ENCODE measurements at places on chromosomes 2 and 18.

- no peak for DNase-seq
Measured at GRCh38 chr2:23627236-23628009, 242.4 kb downstream of the KLHL29 start.

GRCh38 chr2:45984896-45985473, 312.2 kb upstream of the EPAS1 start:
- no peak for DNase-seq

- no peak for DNase-seq
Measured at GRCh38 chr18:79530821-79531220, 135.1 kb downstream of the NFATC1 start.

DNA sequence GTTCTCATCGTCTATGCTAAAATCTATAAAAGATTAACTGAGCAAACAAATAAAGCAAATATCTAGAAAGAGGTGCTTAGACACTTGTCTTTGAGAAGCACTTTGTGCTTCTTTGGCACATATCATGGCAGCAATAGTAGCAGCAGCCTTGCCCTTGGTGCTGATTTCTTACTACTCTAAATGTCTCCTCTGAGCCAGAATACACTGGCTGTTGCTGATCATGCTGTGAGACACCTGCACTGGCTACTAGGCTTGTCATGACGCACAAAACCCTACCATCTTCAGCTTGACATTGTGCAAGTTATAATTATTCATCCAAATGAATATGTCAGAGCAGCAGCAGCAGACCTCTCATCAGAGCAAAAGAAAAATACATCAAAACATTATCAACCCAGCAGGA, 46.7 kb downstream of the FANCL start:
- no peak for DNase-seq

- peak; percentile 88 for DNase-seq
Measured at GRCh38 chr2:127149384-127149783, 42.4 kb upstream of the BIN1 start.

DNA sequence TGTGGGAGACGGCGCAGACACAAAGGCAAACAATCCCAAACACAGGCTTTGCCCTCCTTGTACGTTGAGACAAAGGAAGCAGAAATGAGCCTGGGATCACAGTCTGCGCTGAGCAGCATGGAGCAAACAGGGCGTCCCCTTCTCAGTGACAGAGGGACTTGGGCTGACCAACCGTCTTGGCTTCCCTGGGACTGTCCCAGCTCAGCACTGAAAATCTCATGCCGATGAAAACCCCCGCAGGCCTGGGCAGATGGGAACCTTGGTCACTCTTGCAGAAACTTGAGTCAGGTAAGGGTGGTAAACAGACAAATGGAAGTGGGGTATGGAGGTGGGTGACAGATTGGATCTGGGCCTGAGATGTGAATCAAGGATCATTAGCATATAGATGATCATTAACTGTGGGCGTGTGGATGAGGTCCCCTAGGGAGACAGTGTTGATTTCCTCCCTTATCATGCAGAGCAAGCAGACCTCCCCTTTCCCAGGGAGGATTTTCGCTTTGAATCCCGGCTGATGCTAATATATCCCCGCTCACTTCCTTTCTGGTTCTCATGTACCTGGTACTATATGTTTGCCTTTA, 19.1 kb upstream of the SH3BP4 start:
- no peak for DNase-seq

- no peak for DNase-seq
Measured at GRCh38 chr2:55268288-55268906, 634 bp downstream of the MTIF2 start.

GRCh38 chr2:150742094-150742493, 254.6 kb upstream of the RND3 start:
- DNase-seq, result no peak

- DNase-seq, result no peak
Measured at GRCh38 chr18:54240629-54241107, 16.2 kb upstream of the MBD2 start.

DNA sequence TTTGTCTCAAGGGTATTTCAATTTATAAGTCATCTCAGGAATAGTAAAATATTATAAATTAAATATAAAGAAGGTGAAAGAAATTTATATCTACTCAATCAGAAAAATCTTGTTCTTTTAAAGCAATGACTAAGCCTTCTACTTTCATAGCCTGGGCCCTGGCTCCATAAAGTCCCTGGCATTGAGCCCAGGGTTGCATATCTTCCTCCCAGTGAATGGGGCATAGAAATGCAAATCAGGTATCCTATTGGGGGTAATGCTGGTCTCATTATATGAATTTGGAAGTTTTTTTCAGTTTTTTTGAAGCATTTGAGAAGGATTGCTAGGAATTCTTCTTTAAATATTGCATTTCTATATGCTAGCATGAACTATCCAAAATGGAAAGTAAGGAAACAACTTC, 73.9 kb upstream of the MC2R start:
- no peak for DNase-seq

GRCh38 chr18:24782566-24782965, 322.1 kb downstream of the HRH4 start:
- no peak for DNase-seq

DNA sequence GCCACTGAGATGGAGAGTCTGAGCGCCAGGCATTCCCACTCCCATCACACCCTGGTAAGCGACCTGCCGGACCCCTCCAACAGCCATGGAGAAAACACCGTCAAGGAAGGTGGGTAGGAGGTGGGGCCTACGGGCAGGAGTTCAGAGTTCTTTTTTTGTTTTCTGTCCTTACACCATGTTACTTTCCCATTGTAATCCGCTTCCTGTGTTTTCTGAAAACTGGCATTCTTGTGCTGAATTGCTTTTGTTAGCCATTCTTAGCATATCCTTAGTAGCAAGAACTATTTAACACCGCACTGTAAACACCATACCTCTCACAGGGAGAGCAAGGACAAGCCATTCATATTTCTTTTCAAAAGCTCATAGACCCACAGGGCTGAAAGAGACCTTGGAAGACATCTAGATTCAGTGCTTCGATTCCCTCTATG, 46.2 kb downstream of the UNC80 start:
- no peak for DNase-seq

- DNase-seq, result no peak
Measured at GRCh38 chr18:70385474-70385873, 96.6 kb downstream of the SOCS6 start.

GRCh38 chr2:126750506-126750905, 94.5 kb downstream of the GYPC start:
- DNase-seq, result no peak

- DNase-seq, result peak; percentile 31
Measured at GRCh38 chr2:195899226-195899625, 169.4 kb downstream of the DNAH7 start.

- DNase-seq, result no peak
Measured at GRCh38 chr2:234313558-234313957, 183.3 kb downstream of the ARL4C start.

GRCh38 chr2:20314562-20315501, 35.8 kb downstream of the PUM2 start:
- peak; percentile 24 for DNase-seq

DNA sequence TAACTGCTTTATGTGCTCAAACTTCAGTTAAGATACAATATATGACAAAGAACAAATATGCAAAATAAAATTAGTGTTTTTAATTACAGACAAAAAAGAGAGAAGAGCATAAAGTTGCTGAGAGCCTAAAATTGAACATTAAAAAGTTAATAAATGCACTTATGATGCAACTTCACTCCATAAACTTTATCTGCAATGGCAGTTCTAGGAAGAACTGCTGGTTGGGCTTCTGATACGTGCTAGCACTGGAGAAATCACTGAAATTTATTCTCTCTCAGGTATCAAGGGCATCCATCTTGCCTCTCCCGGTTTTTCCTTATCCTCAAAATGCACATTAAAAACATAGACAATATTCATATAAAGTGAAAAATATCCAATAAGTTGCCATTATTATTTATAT, 35.7 kb downstream of the MYO3B start:
- no peak for DNase-seq

DNA sequence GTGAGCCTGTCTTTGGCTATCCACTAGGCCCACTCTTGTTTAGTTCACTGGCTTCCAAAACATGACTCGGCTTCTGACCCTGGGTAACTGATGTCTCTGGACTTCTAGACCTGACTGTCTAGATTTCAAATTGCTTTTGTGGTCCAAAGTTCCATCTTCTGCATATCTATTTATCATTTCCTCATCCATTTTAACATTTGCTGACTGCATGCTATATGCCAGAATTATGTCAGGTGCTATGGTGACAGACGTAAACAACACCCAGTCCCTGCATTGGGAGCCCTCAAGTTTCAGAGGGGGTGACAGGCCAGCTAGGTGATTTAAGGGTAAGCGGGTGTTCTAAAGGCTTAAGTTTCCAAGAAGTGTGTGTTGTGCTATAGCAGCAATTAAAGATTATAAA, 140.9 kb downstream of the PIEZO2 start:
- no peak for DNase-seq

- DNase-seq, result no peak
Measured at GRCh38 chr2:226943862-226944620, 108.2 kb downstream of the RHBDD1 start.
